Smooth muscle cell of the pulmonary artery (primary cell): ENCODE measurements at places on chromosomes 7 and 10. TPM values are rescaled to one million over a fixed set of nuclear protein-coding genes. Genes with fewer than 3 reads are reported as not detected.

The PLAC9 gene
- 8.0 and 18.2 TPM in 2 replicates for total RNA-seq

The SLC26A5 gene
- not detected in 2 replicates for total RNA-seq

The EBF3 gene
- total RNA-seq, result 1.6 and 6.5 TPM in 2 replicates

The FAM25G gene
- not detected in 2 replicates for total RNA-seq

The ADRB1 gene
- total RNA-seq, result not detected in 2 replicates

The TMEM229A gene
- 0.07 and 0.39 TPM in 2 replicates for total RNA-seq

The BUD31 gene
- total RNA-seq, result 61.6 and 70.4 TPM in 2 replicates

The HYAL4 gene
- not detected in 2 replicates for total RNA-seq

The SOSTDC1 gene
- not detected in 2 replicates for total RNA-seq

The GPR37 gene
- total RNA-seq, result 1.5 and 2.7 TPM in 2 replicates

The KNDC1 gene
- total RNA-seq, result 0.65 and 0.86 TPM in 2 replicates

The VPS37D gene
- 4.1 and 5.7 TPM in 2 replicates for total RNA-seq

The PDK4 gene
- 0.30 and 3.6 TPM in 2 replicates for total RNA-seq

The LIPM gene
- total RNA-seq, result 0.10 and 0.13 TPM in 2 replicates

The IL6 gene
- total RNA-seq, result 62.2 and 108 TPM in 2 replicates

The FAM171A1 gene
- total RNA-seq, result 19.7 and 22.8 TPM in 2 replicates

The FMC1 gene
- 3.6 and 4.8 TPM in 2 replicates for total RNA-seq

The VSTM4 gene
- total RNA-seq, result 2.8 and 8.2 TPM in 2 replicates

The ITIH5 gene
- total RNA-seq, result 3.6 and 24.9 TPM in 2 replicates

The ADCY1 gene
- 0.03 and 0.26 TPM in 2 replicates for total RNA-seq

The TEX47 gene
- total RNA-seq, result not detected in 2 replicates

The MUC12 gene
- total RNA-seq, result 0.23 TPM in 1 of 2 replicates, not detected in the other

The HOXA6 gene
- total RNA-seq, result 1.4 TPM in 1 of 2 replicates, not detected in the other

The TMEM130 gene
- 0.36 and 1.0 TPM in 2 replicates for total RNA-seq

The GPR85 gene
- 0.39 and 1.3 TPM in 2 replicates for total RNA-seq

The RP9 gene
- total RNA-seq, result 4.4 and 9.1 TPM in 2 replicates

The DGKI gene
- 12.7 and 15.8 TPM in 2 replicates for total RNA-seq

The METTL27 gene
- total RNA-seq, result 1.9 and 2.9 TPM in 2 replicates

The MCM10 gene
- 2.0 and 2.5 TPM in 2 replicates for total RNA-seq

The C10orf53 gene
- not detected in 2 replicates for total RNA-seq

The AFAP1L2 gene
- 0.17 and 1.2 TPM in 2 replicates for total RNA-seq

The GIMAP1 gene
- 0.03 TPM in 1 of 2 replicates, not detected in the other for total RNA-seq

The NACAD gene
- 3.8 and 4.2 TPM in 2 replicates for total RNA-seq

The KLHDC10 gene
- total RNA-seq, result 33.1 and 35.2 TPM in 2 replicates

The OR2A12 gene
- total RNA-seq, result not detected in 2 replicates

The FAM24B gene
- total RNA-seq, result 2.2 and 2.7 TPM in 2 replicates

The SUN3 gene
- total RNA-seq, result not detected in 2 replicates

The AMPH gene
- 0.13 and 0.78 TPM in 2 replicates for total RNA-seq

The PCGF5 gene
- 33.6 and 55.8 TPM in 2 replicates for total RNA-seq

The TRPV5 gene
- not detected in 2 replicates for total RNA-seq

The ALOX5 gene
- total RNA-seq, result not detected in 2 replicates

The MACC1 gene
- 0.39 and 0.50 TPM in 2 replicates for total RNA-seq

The TMEM236 gene
- under 0.01 and 0.07 TPM in 2 replicates for total RNA-seq

The ZNF239 gene
- 5.9 and 7.5 TPM in 2 replicates for total RNA-seq

The H2BK1 gene
- total RNA-seq, result not detected in 2 replicates

The RAPGEF5 gene
- 23.8 and 35.8 TPM in 2 replicates for total RNA-seq

The SPDYE2B gene
- not detected in 2 replicates for total RNA-seq

The ATP5MK gene
- total RNA-seq, result 71.9 and 103 TPM in 2 replicates

The COL28A1 gene
- total RNA-seq, result 0.07 and 0.17 TPM in 2 replicates
